IMR-90 (cell line): ENCODE measurements at places on chromosomes 3 and 15.
A peak's percentile ranks its signal among the peaks of the same experiment; 100 is the strongest.

DNA sequence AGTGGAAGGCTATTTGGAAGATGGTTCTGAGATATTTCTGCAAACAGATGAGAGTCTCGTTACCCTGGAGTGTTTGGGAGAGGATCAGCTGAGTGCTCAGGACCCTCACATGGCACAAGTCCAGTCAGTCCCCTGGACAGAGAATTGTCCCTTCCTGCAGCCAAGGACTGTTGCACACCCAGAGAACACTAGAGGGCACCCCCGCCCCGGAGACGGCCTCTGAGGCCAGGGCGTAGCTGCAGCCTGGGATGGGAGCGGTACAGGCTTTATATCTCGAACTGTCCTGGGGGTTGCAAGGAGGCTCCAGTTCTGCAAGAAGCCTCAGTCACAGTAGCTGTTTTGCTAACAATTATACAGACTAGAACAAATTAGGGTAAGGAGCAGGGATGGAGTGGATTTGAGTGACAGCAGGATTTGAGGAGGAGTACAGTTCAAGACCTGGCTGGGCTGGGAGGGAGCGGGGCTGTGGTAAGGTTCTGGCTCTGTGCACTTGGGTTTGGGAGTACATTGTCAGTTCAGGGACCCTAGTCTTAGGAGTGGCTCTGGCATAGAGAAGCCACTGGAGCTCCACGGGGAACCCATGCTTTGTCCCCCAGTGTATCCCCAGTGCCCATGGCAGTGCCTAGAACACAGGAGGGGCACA is 67.6 kb upstream of the HACD2 start:
- peak; percentile 61 for DNase-seq

- DNase-seq: no peak
These were observed 499.6 kb upstream of the GBE1 start for GRCh38 chr3:82261013-82261412.

GRCh38 chr3:143000528-143000927 is 842 bp upstream of the U2SURP start:
- peak; percentile 43 for DNase-seq

DNA sequence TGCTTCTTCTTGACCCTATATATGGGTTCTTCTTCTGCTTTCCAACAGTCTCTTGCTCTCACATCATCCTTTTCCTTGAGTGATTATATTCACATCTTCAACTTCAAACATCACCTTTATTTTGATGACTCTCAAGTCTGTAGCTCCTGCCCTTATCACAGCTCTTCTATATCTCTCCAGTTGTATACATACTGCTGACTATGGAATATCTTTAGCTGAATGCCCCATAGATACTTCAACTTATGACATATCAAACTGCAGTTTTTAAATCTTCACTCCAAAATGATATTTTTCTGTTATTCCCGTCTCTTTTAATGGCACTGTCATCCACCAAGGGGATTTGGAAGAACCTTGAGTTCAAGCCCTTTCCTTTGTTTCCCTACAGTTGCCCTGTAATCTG is 139.1 kb downstream of the ZBTB20 start:
- no peak for DNase-seq

DNA sequence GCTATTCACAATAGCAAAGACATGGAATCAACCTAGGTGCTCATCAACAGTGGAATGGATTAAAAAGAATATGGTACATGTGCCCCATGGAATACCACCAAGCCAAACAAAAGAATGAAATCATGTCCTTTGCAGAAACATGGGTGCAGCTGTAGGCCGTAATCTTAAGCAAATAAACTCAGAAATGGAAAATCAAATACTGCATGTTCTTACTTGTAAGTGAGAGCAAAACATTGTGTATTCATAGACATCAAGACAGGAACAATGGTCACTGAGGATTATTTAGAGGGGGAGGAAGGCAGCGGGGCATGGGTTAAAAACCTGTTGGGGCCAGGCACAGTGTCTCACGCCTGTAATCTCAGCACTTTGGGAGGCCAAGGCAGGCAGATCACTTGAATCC is 304.7 kb upstream of the ROBO2 start:
- DNase-seq: no peak

GRCh38 chr3:53216723-53217122 is 39.1 kb downstream of the TKT start:
- DNase-seq: no peak

DNA sequence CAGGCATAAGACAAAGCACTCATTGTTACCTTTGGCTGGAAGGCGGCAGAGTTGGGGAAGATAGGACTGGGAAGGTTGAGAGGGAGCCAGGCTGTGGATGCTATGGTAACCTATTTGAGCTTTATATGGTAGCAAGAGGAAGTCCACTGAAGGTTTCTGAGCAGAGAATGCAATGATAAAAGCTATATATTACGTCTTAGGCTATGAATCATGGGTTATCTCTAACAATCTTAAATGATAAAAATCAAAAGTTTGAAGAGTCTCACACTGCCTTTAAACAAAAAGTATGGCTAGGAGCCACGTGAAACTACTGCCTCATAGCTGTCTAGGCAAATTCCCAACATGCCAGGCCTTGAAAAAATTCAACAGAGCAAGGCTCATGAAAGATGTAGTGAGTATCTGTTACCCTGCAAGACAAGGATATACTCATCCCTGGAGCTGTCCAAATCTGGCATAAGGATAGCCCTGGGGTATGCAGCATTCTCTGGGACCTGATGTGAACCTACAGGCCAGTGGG is 4.1 kb downstream of the P3H2 start:
- peak; percentile 54 for DNase-seq

DNA sequence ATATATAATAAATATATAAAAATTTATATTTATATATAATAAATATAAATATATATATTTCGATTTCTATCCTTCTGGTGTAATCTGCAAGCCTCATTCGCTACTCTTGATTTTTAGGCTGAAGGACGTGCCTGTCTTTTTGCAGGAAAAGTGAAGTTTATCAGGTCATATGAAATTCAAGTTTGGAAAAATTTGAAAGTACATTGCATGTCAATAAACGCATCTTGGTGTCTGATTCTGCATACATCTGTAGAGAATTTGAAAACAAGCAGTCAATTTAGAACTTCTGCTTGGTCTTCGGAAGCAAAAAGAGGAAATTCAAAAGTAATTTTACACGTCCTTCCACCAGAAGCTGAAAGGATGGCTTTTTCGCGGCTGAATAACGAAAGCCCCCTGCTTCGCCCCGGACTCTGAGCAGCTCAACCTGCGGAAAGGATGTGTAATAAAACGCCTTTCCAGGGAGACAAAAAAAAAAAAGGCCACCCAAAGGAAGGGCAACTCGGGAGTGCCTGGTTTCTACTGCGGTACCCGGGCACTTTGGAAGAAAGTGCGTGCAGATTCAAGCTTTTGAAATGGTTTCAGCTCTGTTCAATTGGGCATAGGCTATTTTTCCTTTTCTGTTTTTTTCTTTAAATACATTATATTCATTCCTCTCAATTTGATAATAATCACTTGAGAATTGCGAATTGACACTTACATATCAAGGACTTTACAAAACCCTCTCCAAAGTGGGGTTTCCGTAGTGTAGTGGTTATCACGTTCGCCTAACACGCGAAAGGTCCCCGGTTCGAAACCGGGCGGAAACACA is 1.5 kb upstream of the MYNN start:
- peak; percentile 72 for DNase-seq

- DNase-seq: no peak
These were observed 106.8 kb upstream of the GPR149 start for GRCh38 chr3:154536751-154537150.

DNA sequence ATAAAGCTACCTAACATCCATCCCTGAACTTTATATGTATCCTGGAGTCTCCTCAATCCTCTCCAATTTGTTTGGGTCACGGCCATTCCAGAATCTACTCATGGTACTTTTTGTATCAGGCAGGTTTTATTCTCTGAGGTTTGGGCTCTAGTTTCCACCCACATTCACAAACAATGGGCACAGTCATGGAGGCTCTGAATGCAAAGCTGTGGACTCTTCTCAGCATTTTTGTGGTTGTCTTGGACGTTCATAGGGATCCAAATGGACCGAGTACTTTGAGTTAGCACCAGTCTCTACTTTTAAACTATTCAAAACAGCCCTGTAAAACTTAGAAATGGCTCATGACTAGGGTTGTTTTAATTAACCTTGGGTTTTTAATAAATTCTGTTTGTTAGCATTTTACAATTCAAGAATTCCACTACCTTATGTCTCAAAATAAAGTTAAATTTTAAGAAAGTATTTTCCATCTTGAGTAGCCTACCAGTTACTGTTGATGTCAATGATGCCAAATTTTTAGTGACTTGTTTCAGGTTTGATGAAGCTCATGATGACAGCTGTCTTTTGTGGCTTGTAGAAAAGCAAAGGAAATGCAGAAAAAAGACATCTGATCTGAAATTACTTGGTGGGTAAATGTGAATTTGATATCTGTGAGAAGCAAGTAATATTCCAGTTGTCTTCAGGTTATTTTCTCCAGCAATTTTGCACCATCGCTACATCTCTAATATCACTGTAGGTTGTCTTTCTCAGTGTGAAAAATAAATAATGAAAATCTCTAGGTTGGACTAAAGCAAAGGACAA is 275.7 kb upstream of the THBS1 start:
- DNase-seq: no peak

DNA sequence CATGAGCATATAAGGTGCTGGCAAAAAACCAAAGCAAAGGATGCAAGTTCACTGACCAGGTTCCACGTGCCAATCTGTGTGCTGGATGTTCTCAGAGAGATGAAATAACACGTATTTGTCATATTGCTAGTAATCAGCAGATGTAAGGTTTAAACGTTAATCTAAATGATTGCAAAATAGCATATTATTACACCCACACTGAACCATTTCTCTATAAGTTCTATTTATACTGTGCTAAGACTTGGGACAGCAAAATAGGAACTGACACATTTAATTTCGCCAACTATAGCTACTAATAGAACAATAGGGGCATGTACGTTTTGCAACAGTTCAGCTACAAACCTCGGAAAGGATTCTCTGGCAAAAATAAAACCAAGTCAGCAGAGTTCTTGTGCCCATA is 350.3 kb upstream of the ZNF385D start:
- no peak for DNase-seq

DNA sequence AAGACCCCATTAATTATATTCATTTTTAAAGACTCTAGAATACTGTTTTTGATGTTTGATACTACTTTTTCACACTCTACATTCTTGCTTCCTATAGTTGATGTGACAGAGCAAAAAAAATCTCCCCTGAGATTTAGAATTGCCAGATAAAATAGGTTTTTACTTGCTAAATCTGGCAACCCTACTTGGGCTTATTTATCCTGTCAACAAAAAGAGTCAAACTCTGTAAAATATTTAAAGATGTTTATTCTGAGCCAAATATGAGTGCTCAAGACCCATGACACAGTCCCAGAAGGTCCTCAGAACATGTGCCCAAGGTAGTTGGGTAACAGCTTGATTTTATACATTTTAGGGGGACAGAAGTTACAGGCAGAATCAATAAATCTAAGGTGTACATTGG is 72.3 kb downstream of the DAPK2 start:
- DNase-seq: no peak

DNA sequence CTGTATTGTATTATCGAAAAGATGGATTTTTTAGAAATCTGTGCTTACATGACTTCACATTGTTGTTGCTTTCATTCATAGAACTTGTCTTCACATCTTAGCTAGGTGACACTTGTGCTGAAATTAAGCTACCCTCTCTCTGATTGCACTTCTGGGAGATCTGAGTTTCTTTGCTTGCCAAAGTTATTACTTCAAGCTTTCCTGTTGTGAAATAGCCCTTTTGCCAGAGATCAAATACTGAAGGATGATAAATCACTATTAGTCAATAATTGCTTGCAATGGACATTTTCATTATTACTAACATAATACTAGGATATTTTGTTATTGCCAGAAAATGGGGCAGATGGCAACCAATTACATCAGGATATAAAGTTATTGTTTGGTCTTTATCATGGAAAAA is 34.7 kb downstream of the PIK3CA start:
- no peak for DNase-seq

GRCh38 chr15:59240036-59240435 is 33.4 kb downstream of the LDHAL6B start:
- no peak for DNase-seq

DNA sequence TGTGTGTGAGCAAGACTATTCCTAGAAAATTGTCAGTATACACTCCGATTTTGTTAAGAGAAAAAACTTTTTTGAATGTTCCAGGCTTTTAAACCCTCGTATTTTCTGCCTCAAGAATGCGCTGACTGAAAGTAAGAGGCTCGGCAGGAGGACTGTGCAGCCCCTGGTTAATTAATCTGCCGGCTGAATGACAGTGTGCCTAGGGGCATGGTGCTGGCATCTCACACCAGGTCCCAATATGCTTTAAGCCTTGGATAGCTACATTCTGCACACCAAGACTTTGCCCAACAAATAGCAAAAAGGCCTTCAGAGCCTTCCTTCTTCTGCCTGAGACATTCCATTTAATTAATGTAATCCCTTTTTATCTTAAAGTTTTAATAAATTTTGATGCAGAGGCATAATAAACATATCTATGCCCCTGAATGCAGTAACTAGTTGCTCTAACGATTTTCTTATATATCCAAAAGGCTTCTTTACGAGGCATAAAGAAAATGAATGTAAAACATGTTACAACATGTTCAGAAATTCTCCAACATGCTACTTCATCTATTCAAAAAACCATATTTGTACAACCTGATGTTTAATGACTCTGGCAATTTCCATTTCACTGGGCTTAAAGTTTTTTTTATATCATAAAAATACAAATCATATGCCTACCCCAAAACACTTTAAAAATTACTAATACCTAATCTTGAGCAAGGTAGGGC is 37.9 kb downstream of the DPH6 start:
- DNase-seq: no peak

DNA sequence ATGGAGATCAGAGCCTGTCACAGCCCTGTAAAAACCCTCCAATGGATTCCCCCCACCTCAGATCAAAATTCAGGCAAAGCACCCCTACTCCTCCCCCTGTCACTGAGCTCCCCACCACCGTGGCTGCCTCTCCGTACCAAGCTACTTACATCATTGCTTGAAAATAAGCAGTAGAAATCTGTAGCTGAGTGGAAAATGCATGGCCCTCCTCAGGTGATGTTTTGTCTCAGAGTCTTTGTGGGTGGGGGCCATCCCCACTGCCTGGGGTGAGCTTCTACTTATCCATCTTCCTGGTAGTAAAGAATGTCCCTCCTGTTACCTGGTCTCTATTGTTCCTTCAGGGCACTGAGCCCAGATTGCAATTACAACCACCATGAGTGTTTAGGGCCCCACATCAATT is 34.5 kb downstream of the SLCO2A1 start:
- DNase-seq: no peak

GRCh38 chr15:25176991-25177954 is 222.5 kb downstream of the SNRPN start:
- DNase-seq: no peak

DNA sequence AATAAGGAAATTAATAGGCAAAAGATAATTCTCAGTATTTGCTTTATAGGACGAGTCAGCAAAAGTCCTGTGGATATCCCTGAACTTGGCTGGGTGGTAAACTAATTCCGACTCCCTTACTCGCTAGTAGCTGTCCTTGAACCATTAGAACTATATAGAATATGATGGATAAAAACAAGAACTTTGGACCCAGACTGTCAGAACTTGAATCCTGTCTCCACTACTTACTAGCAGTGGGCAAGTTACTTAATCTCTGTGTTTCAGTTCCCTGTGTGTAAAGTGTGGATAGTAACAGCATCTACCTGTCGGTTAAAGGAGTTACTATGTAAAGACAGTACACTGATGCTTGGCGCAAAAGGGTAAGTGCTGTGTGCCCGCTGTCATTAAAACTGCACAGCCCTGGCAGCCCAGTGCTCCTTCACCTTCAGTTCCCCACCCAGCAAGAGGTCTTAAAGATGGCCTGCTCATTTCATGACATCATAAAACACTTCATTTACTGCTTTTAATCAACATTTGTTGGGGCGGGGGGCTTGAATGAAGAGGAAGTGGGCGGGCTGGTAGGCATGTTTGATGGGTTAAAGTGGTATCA is 7.3 kb downstream of the TPM1 start:
- no peak for DNase-seq
